ENCODE measurements at places on chromosomes 4 and X.

GRCh38 chrX:13994536-13995080 is 35.1 kb downstream of the GEMIN8 start:
- no peak for DNase-seq

- DNase-seq = no peak
Observed at GRCh38 chr4:129641179-129641578, 545.2 kb downstream of the C4orf33 start.

DNA sequence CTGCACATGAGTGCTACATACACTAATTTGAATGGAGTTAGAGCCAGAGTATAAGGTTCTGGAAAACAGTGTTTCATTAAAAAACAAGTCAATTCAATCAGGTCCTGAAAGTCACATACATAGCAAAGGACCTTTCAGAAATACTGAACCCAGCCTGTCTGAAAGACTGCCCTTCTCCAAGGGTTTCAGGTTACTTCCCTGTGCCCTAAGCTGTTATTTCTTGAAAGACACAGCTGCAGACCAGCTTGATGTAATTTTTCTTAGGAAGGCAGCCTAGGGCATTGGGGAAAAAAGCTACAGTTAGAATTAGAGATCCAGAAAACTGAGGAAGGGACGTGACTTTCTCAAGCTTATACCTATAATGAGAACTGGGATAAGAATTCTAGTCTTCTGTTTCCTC is 155.9 kb upstream of the MAOA start:
- no peak for DNase-seq

- no peak for DNase-seq
Observed at GRCh38 chr4:182925298-182925757, 8.1 kb upstream of the DCTD start.

- DNase-seq = no peak
Observed at GRCh38 chr4:168647646-168648375, 151.0 kb downstream of the PALLD start.

GRCh38 chr4:40458109-40458508 is 123.0 kb downstream of the CHRNA9 start:
- no peak for DNase-seq

Measured in cortex of kidney (tissue), 1 donor.